ENCODE measurements at places on chromosomes 1 and 21. TPM values are rescaled to one million over a fixed set of nuclear protein-coding genes. Genes with fewer than 3 reads are reported as not detected.

DNA sequence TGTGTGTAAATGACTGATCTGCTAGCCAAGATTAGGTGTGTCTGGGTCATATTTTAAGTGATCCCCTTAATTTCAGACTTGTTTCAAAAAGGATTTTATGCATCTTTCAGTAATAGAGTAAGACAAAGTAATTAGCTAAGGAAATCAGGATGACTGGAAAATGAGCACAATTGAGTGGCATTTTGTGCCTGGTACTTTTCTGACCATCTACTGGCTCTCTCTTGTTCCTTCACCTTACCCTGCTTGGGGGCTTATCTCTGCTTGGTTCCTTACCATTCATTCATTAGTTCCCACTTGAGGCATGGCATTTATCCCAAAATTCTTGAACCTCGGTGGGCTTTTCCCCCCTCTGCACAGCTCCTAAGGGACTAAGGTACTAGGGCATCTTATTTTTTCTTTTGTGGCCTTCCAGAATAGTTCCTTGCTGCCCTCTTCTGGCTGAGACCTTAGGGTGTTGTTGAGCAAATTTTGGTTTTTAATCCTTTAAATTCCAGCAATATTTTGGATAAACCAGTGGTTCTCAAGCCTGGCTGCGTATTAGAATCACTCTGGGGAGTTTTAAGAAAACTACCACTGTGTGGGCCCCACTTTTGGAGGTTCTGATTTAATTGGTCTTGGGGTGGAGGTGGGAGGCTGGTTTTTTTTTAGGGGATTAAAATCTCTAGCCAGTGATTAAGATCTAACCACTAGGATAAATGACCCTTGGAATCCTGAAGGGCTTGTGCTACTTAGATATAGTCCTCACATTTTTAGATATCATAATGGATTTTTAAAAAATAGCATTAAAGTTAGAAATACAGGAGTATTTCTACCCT is 50.8 kb downstream of the HS2ST1 start:
- DNase-seq, result peak; percentile 5

GRCh38 chr21:44510109-44510507 is 29.9 kb downstream of the KRTAP10-1 start:
- DNase-seq, result no peak

The DRAXIN gene
- not detected for total RNA-seq

GRCh38 chr1:155801149-155801548 is 55.9 kb downstream of the GON4L start:
- DNase-seq, result peak; percentile 48

GRCh38 chr1:74713849-74714248 is 19.0 kb downstream of the CRYZ start:
- no peak for DNase-seq

All from HFFc6 (cell line).